ENCODE measurements at places on chromosomes 1 and 21.

DNA sequence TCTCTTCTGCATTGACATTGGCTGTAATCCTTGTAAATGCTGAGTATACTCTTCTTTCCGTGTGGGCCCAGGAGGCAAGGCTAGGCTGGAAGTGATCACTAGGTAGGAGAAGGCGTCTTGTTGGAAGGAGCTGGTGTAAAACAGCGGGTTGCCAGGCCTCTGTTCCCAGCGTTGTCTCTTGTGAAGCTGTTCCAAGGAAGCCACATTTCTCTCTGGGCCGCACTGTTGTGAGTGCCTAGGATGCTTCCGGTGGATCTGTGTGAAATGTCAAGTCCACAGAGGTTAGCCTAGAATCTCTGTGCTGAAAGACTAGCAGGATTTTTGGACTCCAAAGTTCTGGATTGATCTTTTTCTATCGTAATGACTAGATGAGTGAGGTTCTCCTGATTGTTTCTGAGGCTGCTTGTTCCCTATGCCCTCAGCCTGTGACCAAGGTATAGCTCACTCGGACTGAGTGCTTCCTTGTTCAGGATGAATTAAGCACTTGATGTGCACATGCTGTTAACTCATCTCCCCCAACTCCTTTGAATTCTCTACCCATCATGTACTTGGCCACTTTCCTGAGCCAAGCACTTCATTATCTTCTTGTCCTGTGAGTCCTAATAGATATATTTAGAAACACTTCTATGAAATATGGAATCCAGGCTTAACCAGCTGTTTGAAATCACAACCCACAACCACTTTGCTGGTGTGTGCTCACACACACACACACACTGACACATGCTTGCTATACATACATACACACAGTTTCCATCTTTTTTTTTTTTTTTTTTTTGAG lies 63.3 kb downstream of the PBX1 start:
- no peaks in the 10 kb centered on the region for H3K4me1 ChIP-seq
- no peak overlapping the region for H3K4me3 ChIP-seq
- DNase-seq: no peak
- no peak overlapping the region for H3K27ac ChIP-seq
- no peaks in the 10 kb centered on the region for H3K36me3 ChIP-seq

- no peaks in the 10 kb centered on the region for H3K4me1 ChIP-seq
- no peak for DNase-seq
- no peak overlapping the region for H3K27ac ChIP-seq
- H3K36me3 ChIP-seq: no peaks in the 10 kb centered on the region
Measured at GRCh38 chr1:181541947-181542346, 58.6 kb downstream of the CACNA1E start.

DNA sequence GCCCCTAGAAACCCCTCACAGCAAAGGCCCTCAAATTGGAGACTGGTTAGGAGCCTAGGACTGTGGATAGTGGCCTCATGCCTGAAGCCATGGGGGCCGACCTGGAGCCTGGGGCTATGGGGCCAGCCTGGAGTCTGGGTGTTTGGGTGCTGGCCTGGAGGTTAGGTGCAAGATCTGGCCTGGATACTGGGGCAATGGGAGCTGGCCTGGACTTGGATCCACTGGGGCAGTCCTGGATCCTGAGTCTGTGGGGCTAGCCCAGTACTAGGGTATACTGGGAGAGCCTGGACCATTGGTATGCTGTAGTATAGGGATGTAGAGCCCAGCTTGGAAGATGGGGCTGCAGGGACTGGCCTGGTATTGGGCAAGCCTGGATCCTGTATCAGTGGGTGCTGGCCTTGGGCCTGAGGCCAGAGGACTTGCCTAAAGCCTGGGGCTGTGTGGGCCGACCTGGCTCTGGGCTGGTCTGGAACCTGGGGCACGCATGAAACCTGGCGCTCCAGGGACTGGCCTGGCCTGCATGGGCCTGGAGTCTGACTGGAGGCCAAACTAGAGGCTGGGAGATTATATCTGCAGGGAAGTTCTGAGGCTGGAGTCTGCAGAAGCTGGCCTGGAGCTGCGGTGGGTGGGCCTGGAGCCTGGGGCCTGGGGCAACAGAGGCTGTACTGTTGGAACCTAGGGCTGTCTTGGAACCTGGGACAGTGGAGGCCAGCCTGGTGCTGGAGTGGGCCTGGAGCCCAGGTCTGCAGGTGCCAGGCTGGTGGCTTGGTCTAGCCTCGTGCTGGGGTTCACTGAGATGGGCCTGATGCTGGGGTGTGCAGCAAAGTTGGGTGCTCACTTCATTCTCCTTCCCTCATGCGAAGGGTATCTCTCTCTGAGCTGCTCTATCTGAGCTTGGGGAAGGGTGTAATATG lies 12.6 kb upstream of the DENND1B start:
- H3K4me1 ChIP-seq: no peaks in the 10 kb centered on the region
- no peaks in the 10 kb centered on the region for H3K36me3 ChIP-seq
- H3K27ac ChIP-seq: no peak overlapping the region

DNA sequence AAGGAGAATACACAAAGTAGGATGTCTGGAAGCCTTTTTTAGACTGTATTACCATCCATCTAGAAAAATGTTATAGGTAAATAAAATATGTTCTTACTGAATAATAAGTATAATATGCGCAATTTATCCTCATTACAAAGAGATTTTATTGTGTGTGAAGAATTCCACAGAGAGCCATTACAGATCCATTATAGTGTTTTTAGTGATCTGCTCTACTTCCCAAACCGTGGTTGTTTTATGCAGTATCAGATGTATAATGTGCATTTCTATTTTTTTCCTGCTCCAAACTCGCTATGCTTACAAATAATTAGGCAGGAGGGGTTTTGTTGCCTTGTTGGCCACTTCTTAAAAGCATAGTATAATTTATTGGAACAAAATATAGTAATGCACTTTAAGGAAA lies 447.8 kb downstream of the USP25 start:
- no peak overlapping the region for H3K4me3 ChIP-seq
- no peaks in the 10 kb centered on the region for H3K4me1 ChIP-seq
- H3K27me3 ChIP-seq: no peaks in the 10 kb centered on the region
- no peak for DNase-seq
- no peak overlapping the region for H3K27ac ChIP-seq
- no peaks in the 10 kb centered on the region for H3K36me3 ChIP-seq

DNA sequence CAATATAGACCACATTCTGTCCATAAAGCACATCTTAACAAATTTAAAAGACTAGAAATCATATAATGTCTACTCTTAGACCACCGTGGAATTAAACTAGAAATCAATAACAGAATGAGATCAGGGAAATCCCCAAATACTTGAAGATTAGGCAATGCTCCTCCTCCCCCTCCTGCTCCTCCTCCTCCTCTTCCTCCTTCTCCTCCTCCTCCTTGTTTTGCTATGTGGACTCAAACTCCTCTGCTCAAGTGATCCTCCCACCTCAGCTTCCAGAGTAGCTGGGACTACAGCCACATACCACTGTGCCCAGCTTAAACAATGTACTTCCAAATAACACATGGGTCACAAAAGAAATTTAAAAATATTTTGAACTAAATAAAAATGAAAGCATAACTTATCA lies 134.2 kb downstream of the GRIK3 start:
- H3K27ac ChIP-seq: no peak overlapping the region
- no peak overlapping the region for H3K4me3 ChIP-seq
- H3K27me3 ChIP-seq: peaks cover 6% of the 10 kb centered on the region
- no peak for DNase-seq
- H3K4me1 ChIP-seq: no peaks in the 10 kb centered on the region
- H3K36me3 ChIP-seq: no peaks in the 10 kb centered on the region

- H3K27me3 ChIP-seq: peaks cover 4% of the 10 kb centered on the region
- DNase-seq: no peak
- H3K27ac ChIP-seq: no peak overlapping the region
- H3K4me3 ChIP-seq: no peak overlapping the region
- H3K36me3 ChIP-seq: no peaks in the 10 kb centered on the region
Measured at GRCh38 chr1:100624886-100625610, 87.1 kb downstream of the GPR88 start.

- no peak overlapping the region for H3K4me3 ChIP-seq
- no peak for DNase-seq
- H3K27me3 ChIP-seq: no peaks in the 10 kb centered on the region
Measured at GRCh38 chr1:41720861-41721410, 197.8 kb downstream of the HIVEP3 start.

GRCh38 chr21:41964171-41964570 lies 10.4 kb upstream of the C2CD2 start:
- H3K27ac ChIP-seq: no peak overlapping the region
- DNase-seq: no peak
- H3K27me3 ChIP-seq: peaks cover 9% of the 10 kb centered on the region
- H3K4me1 ChIP-seq: peaks cover 11% of the 10 kb centered on the region

DNA sequence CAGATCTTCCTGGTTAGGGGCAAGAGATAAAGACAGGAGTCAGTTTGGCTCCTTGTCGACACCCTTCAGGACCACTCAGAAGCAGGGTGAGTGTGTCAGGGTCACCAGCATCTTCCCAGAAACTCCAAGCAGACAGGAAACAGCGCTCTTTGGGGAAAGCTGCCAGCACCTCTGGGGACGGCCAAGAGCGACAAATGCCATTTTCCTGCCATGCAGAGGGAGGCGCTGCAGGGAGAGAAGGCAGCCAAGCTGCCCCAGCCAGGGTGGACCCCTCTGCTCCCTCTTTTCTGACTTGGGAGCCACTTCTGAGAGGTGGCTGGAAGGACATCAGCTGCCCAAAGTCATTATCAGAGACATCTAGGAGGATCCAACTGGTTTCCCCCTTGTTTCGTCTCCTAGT lies 29.0 kb downstream of the SIM2 start:
- H3K4me1 ChIP-seq: no peaks in the 10 kb centered on the region
- H3K27ac ChIP-seq: no peak overlapping the region
- no peaks in the 10 kb centered on the region for H3K27me3 ChIP-seq
- H3K4me3 ChIP-seq: no peak overlapping the region
